ENCODE measurements at places on chromosomes 1 and 21. TPM values are rescaled to one million over a fixed set of nuclear protein-coding genes. Genes with fewer than 3 reads are reported as not detected.
A peak's percentile ranks its signal among the peaks of the same experiment; 100 is the strongest.

- ATAC-seq: no peak
Measured at GRCh38 chr1:227316456-227316855, 1.8 kb downstream of the CDC42BPA start.

DNA sequence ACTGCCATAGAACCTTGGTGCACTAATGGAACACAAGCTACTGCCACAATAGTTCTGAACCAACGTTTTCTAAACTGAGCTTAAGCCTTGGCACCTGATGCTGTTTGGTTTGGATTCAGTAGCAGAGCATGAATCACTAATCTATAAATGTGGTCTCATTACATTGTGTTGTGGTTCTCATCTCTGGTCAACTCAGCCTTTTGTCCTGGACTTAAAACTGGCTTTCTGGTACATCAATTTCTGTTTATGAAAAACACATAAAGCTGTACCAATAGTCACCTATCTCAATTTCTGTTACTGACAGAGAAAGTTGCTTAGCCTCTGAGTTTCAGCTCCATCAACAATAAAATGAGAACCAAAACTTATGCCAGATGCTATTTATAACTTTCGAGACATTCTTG is 197.5 kb upstream of the KIAA0040 start:
- ATAC-seq: no peak

GRCh38 chr1:198630863-198631262 is 8.0 kb upstream of the PTPRC start:
- no peak for ATAC-seq

DNA sequence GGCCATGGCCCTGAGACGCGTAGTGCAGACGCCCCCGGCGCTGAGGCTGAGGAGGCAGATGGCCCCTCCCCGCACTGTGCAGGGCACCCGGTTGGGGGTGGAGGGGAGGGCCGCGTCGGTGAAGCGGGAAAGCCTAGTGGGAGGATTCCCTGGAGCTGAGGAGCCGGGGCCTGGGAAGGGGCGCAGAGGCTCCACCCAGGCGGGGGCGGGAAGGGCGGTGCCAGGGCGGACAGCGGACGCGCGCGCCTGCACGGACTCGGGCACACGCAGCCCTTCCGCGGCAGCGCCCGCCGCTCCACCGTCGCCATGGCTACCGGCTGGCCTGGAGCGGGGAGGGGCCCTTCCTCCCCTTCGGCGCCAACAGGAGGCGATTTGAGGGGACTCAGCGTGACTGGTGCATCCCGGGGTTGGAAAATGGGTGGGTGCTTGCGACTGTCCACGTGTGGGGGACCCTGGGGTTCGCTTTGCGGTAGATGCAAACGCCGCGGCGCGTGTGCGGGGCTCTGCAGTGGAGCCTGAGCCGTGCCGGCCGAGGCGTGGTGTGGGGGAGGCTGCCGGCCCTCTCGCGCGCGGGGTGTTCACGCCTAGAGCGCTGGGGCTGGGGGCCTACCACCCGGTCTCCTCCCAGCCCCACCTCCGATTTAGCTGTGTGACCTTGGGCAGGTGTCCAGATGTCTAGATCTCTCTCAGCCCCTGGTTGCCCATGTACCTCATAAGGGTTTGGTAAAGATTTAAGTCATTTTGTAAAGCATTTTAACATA is 35.1 kb downstream of the PTPRF start:
- peak; percentile 88 for ATAC-seq

DNA sequence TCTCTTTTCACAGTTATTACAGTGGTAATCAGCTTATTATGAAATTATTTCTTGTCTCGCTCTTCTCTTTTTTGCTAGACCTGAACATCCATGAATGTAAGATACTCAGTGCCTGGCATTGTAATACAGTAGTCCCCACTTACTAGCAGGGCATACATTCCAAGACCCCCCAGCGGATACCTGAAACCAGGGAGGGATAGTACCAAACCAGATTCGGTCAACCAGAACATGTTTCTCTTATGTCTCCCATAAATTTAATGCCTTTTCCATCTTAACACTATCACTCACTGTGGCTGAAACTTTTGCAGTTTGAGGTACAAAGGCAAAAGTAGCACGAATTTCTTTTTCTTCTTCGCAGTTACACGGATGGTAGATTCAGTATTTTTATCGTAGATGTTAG is 24.6 kb upstream of the B3GALT2 start:
- ATAC-seq: no peak

DNA sequence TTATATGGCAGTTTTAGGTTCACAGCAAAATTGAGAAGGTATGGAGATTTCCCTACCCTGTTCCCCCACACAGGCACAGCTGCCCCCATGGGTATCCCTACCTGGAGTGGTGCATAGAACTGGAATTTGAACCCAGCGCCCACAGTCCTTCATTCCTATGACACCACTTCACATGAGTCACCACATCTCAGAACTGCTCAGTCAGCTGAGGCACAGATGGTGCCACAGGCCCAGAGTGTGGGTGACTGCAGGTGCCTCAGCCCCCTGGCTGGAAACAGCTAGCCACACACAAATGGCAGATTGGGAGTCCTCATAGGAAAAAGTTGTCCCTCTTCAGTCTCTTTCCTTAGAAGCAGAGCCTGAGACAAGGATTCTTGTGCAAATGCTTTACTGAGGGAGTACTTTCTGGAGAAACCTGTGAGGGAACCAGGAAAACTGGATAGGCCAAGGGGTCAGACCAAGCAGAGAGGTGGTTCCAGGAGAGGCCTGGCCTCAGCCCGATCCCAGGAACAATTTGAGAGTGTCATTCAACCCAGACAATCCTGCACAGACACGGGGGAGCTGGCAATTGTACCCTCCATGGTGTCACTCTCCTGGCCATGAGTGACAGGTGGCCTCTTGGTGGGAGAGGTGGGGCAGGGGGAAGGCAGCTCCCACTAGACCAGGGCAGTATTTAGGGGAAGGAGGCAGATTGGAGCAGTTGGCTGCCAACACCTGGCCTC is 6.9 kb downstream of the PLA2G2D start:
- ATAC-seq: no peak

DNA sequence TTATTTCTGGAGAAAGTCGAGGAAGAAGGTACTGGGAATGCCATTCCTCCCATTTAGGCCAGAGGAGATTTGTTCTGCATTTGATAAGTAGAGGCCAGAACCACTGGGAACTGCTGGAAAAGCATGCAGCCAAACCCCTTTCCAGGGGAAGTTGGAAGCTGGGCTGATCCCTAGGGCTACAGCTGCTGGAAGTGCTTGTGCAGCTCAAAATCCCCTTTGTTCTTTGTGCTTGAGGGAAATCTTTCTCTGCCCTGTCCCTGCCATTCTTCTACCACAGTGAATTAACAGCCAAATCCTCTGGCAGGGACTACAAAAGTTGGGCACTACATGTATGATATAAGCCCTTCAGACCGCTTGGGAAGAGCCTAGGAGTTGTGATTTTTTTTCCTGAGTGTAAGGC is 734.1 kb downstream of the LRRIQ3 start:
- ATAC-seq: no peak

- ATAC-seq: peak; percentile 96
Measured at GRCh38 chr1:53987880-53988279, 30.1 kb downstream of the LDLRAD1 start.

DNA sequence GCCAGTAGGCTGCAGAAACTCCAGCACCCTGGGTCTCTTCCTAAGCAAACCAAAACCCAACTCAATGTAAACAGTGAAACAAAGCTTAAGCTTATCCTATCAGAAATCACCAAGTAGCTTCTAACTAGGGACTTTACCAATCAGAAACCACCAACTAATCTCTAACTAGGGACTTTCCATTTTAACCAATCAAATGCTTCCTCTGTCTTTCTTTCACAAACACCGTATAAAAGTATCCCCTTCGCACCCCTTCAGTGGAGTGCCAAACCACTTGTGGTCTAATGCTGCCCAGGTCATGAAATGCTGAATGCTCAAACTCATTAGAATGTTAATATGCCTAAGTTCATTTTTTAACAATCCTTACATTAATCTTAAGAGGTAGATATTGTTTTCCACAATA is 250.5 kb upstream of the DUSP10 start:
- no peak for ATAC-seq

- ATAC-seq: no peak
Measured at GRCh38 chr1:201778279-201779065, 50.5 kb upstream of the IPO9 start.

DNA sequence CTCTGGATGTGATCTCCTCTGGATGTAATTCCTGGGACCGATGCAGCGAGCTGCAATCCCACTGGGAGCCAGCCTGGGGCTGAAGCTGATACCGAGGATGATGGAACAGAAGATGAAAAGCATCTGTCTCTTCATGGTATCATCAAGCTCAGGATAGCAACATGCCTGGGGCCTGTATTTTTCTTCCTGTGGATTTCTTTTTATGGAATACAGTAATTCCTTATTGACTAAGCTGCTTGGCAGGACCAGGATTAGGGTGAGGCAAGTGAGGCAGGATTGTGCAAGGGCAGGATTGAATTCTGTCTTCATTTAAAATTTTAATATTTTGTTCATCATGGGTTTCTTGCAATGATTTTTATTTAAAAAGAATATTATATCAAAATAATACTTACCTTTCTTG is 86.6 kb downstream of the SLC25A24 start:
- ATAC-seq: peak; percentile 76

DNA sequence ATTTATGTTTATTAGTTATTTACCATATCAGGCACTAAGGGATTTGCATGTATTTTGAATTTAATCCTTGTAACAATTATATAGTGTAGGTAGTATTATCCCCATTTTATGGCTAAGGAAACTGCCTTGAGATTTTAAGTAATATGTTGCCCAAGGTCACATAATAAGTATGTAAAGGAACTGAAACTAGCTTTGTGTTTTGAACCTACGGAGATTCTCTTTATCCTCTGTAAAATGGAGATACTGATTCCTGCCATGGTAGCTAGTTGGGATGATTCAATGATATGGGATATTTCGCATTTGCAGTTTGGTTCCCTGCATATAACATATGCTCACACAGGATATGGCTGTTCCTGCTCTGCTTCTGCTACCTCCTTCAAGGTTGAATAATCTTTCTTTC is 144.3 kb downstream of the ST6GALNAC3 start:
- no peak for ATAC-seq

GRCh38 chr1:61050541-61051442 is 31.6 kb upstream of the NFIA start:
- peak; percentile 40 for ATAC-seq

- peak; percentile 100 for ATAC-seq
Measured at GRCh38 chr1:240399381-240399780, 212.6 kb downstream of the GREM2 start.

GRCh38 chr1:109801791-109802135 is 38.0 kb upstream of the EPS8L3 start:
- no peak for ATAC-seq

DNA sequence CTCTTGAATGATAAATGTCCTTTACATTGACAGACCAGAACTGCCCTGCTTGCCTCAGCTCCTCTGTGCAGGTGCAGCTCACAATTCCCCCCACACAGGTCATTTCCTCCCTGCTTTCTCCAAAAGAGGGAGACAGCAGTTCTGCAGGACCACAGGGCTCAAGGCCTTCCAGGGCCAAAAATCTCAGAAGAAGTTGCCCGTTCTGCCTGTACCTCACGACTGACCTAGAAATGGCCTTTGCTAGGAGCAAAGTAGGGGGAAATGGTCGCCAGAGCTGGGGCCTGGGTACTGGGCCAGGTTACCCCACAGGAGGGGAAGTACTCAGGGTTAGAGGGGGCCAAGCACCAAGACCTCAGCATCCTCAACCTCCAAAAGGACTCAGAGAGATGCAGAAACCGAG is 11.1 kb downstream of the RNU1-2 start:
- no peak for ATAC-seq

DNA sequence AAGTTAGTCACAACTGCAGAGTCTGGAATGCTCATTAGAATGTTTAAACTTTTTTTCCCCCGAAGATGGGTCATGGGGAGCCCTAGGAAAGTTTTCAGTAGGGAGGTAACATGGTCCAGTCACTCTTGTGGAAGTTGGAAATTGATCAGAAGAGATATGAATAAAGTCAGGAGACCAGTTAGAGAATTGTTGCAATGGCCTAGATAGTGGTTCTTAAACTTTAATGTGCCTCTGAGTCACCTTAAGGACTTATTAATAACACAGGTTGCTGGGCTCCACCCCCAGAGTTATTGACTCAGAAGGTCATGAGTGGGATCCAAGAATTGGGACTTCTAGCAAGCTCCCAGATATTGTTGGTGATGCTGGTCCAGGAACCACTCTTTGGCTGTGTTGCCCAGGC is 3.2 kb upstream of the TFAP2E start:
- ATAC-seq: no peak

DNA sequence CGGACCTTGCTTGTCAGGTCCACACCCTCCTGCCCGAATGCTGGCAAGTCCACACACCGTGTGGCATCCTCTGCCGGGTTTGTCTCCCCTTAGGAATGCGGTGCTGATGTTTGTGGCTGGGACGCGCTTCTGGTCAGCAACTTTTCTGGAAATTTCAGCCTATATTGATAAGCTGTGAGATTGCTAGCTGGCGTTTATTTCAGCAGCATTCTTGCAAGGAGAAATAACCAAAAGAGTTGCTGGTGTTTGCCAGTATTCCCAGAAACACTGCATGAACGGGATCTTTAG is 601 bp downstream of the CEPT1 start:
- no peak for ATAC-seq

DNA sequence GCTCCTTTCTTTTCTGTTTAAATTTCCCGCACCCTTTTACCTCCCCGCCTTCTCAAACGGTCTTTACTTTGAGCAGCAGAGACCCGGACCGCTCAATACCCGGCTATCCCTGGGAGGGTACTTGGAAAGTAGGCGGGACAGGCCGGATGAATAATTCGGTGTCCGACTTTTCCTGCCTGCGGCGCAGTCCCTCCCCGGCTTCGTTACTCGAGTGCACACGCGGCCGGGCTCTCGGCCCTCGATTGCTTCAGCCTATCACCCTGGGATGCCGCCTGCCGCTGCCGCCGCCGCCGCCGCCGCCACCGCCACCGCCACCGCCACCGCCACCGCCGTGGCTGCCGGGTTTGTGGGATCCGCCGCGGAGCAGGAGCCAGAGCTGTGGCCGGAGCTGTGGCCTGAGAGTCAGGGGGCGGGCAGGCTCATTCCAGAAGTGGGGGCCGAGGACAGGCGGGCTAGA is 382 bp upstream of the RASAL2 start:
- peak; percentile 62 for ATAC-seq

The FAM110D gene
- total RNA-seq: 1.1 TPM

The MANEAL gene
- 5.5 TPM for total RNA-seq

The HFM1 gene
- 26.7 TPM for total RNA-seq

The HHIPL2 gene
- total RNA-seq: 1.0 TPM

The PLEKHA6 gene
- total RNA-seq: 33.4 TPM

The RHBDL2 gene
- total RNA-seq: 0.81 TPM

The PRELP gene
- total RNA-seq: 0.23 TPM

The KCNA3 gene
- 2.8 TPM for total RNA-seq

The WDR4 gene
- 8.5 TPM for total RNA-seq

All from motor neuron (in vitro differentiated cells).